ENCODE measurements at places on chromosomes 5 and 9.

GRCh38 chr9:136671646-136672430 lies 9.1 kb downstream of the EGFL7 start:
- no peak for DNase-seq

DNA sequence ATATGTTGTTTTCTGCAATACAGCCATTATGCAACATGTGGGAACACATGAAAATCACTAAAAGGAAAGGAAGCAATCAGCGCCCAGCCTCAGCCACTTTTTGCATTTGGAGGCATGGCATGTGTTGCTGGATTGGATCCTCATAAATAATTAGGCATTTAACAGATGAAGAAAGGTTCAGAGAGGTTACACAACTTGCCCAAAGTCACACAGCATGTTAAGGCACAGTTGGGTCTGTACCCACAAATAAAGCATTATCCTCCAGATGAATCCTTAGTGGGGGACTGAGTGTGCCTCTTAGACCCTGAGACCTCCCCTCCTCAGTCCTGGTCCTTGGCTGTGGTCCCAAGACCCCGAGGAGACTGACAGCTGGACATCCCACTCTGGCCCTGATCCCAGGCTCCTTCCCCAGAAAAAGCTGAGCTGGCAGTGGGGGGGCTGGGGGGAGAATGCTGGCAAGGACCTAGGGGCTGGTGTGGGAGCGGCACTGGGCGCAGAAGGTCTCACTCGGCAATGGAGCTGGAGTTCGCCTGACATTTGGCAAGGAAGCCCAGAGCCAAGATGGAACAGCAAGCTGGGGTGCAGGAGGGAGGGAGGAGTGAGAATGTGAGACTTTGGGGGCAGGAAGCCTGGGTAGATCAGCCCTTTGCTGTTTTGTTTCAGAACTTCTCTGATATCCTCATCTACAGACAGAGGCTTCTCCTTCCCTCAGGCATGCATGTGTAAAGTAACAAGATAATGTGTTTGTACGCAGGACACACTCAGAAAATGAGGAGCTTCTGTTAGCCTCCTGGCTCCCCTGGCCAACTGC lies 6.9 kb upstream of the AKNA start:
- no peak for DNase-seq

GRCh38 chr5:118551716-118552115 lies 436.6 kb downstream of the DTWD2 start:
- no peak for DNase-seq

DNA sequence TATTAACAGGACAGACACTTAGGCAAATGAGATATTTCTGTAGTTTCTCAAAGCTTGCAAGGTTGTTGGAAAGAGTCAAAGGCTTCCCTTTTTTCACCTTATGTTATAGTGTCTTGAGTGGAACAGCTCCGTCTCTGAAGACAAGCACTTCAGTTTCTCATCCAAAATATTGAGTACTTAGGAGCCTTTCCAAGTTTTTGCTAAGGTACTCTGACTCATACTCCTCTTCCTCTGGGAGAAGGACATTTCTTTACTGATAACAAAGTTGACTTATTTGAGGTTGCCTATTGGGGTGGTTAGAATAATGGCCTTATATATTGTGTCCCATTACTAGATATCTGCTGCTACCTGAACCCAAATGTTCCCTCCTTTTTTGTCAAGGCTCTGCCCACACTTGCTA lies 869.6 kb downstream of the MAT2B start:
- no peak for DNase-seq

GRCh38 chr9:125493384-125493783 lies 213.6 kb downstream of the MAPKAP1 start:
- no peak for DNase-seq

DNA sequence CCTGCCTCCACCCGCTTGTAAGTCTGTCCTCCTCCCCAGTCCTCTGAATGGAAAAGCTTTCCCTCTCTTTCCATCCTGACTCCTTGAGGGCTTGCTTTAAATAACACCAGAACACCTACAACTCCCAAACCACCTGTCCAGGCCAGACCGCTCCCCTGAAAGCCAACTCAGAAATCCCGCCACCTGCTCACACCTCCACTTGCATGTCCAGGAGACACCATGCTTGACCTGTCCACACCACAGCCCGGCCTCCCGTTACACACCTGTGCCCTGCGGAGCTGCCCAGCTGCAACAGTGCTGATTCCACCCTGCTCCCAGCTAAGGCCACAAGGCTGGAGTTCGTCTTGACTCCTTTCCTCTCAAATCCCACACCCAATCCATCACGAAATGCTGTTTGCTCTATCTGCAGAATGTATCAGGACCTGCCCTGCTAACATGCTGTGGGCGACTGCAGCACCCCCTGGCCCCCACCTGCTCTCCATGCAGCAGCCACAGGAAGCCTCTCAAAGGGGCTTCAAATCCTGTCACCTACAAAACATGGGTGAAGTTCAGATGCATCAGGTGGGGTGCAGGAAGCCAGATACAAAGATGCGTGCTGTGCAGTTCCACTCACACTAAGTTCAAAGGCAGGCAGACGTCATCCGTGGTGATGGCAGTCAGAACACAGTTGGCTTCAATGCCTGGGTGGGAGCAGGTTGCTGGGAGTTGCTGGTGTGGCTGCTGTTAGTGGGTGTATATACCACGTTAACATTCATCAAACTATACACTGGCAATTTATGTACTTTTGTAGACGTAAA lies 166.0 kb downstream of the ROR2 start:
- DNase-seq, result no peak

- DNase-seq, result no peak
Observed at GRCh38 chr5:94249430-94249829, 369.0 kb downstream of the KIAA0825 start.

DNA sequence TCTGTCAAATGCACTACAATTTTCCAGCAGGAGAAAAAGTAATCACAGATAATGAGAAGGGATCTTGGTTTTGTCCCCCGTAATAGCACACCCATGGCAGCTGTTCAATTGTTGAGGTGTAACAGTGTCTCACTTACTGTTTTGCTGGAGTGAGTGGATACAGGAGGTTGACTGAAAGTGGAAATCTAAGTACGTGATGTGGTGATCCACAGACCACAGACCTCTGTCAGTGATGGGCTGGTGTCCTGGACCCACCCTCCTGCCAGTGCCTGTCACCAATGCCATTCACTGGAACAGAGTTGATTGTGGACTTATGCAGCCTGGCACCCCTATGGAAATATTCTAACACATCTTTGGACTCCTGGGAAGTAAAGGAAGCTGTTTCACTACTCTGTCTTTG lies 261.7 kb downstream of the TRPM3 start:
- no peak for DNase-seq

DNA sequence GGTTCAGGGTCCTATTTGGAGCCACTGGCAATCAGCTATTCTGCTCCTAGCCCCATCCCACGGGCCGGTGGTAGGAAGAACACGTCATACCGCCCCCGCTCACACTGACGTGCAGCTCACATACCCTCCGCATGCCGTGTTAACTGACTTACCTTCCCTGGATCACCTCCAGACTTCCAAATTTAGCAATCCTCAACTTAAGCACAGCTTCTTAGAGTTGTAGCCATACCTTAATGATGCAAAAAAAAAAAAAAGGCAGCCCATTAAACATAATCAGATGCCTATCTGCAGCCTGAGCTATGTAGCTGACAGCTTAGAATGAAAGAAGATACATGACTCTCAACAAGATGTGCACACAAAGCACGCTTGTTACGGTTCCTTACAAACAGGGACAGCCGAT lies 93.0 kb downstream of the IRX2 start:
- no peak for DNase-seq

- no peak for DNase-seq
Observed at GRCh38 chr9:4324513-4324912, 24.6 kb upstream of the GLIS3 start.

GRCh38 chr5:61346511-61346910 lies 14.5 kb downstream of the ZSWIM6 start:
- DNase-seq, result no peak

DNA sequence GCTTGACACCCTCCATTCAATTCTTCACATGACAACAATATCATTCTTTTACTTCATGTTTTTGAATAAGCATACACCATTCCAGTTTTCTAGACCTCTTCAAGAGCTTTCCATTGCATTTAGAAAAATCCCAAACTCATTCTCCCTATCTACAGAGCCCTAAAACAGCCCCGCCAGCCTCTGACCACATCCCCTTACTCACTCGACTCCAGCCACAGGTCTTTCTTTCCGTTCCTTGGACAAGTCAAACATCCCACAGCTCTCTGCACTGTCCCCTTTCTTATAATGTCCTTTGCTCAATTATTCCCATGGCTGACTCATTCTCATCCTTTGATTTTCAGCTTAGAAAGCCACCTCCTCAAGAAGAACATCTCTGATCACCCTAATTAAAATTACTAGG lies 38.2 kb downstream of the TTC39B start:
- DNase-seq, result no peak

GRCh38 chr9:17846948-17847655 lies 268.2 kb downstream of the SH3GL2 start:
- no peak for DNase-seq

GRCh38 chr9:4042991-4043390 lies 256.9 kb downstream of the GLIS3 start:
- DNase-seq, result no peak

DNA sequence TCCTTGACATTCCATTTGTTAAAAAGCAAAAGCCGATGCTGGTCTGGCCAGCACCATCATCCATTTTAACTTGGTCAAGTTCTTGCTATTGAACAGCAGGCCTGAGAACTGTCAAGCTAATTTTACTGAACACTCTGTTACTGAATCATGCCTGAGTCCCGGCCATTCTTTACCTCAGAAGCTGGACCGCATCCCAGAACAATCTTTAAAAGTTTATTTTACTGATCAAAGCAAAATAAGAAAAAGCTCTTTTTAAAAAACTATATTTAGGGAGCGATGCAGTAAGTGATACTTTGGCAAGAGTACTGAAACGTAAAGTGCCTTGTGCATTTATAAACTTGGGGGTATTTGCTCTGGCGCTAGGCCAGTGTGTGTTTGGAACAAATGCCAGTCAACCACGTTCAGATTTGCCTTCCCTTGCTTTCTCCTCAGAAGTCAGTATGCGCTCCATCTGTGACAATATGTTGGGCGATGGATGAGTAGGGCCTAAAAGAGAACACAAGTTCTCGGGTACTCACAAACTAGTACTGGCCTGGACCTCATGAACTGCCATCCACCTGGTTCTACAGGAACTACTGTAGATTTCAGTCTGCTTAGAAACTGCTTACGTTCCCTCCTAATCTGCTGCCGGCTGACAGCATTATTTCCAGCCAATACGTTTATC lies 161.9 kb downstream of the MAPKAP1 start:
- DNase-seq, result no peak

DNA sequence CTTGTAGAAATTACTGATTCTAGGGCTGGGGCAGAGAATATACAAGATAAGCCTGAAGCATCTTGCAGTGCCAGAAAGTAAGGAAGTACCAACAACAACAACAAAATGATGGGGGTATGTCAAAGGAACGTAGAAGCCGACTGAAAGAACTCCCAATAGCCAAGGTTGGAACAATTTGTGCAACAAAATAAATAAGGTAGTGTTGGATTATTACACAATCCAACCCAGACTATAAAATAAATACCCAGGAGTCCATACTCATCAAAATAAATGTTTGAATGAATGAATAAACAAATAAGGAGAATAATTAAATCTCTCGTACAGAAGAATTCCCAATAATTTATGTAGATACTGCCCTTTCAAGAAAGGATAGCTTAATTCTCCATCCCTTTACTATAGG lies 31.1 kb upstream of the GNAQ start:
- DNase-seq, result no peak

- no peak for DNase-seq
Observed at GRCh38 chr5:145811834-145812625, 23.1 kb downstream of the PRELID2 start.

DNA sequence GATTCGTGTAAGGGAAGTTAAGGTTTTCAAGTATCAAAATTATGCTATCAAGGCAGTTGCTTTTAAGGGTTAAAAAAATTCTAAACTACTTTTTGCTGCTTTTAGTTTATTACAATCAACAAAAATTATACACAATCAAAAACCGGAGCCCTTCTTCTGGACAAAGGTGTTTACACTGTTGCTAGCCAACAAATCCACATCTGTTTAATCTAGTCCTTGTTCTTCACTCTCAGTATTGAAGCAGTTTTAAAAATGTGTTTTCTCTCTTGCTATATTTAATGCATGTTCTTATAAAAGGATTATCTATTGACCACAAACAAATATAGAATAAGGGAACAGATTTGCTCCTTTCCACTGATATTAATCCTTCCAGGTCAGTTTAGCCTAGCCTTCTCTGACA lies 2.5 kb downstream of the FEM1C start:
- no peak for DNase-seq

DNA sequence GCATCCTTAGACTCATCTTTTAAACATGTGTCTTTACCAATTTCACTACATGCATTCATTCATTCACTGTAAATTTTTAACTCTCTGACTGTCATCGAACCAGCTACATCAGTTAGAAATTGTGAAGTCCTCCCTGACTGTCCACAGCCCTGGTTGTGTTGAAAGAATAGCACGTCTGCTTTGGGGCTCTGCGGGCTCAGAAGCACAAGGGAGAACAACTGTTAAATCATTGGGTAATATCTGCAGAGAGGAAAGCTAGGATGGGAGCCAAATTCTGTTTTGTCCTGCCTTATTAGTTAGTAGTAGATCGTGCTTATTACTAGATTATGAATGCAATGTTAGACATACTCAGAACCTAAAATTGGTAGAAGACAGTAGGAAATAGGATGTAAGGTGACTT lies 26.3 kb upstream of the FAM120AOS start:
- DNase-seq, result no peak

DNA sequence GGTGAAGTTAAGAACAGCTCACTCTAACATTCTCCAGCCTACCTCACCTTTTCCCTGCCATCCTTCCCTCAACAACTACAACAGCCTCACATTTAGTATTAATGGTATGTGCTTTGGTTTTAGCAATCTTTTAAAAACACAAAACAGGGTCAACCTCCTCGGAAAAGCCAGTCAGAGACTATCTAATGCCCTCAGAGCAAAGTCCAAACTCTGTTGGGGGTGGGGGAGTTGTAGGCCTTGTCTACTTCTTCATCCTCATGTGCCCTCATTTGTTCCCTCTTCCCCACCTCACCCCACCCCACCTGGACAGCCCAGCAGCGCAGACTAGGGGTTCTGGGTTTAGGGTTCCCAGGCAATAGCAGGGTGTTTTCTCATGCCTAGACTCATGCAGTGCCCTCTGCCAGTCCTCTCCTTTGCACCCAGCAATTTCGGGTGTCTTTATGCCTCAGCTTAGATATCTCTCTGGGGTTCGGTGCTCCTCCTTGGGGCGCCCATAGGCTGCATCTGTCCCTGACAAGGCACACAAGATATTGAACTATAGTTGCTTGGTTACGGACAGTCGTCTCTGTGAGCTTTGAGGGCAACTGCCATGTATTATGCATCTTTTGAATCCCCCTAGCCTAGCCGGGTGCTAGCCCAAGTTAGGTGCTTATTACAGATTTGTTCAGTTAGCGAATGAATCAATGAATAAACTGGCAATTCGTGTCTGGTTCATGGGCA lies 762 bp upstream of the TCOF1 start:
- DNase-seq, result no peak

DNA sequence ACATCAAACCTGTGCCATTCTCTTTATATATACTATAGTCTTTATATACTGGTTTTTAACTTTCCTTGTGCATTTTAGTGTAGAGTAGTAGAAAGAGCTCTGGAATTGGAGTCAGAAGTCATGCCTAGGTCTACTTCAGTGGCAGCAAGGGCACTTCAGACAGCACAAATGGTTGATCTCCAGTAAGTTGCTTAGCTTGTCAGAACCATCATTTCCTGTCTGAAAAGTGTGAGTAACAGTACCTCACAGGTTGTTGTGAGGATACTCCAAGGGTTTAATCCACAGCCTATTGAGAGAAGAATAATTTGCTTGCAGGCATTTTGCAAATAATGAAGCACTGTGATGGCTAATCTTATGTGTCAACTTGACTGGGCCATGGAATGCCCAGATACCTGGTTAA lies 95.8 kb upstream of the NR4A3 start:
- DNase-seq, result no peak

Measured in hindlimb muscle (tissue), 1 donor.